ENCODE measurements at places on chromosomes 3 and 15.

DNA sequence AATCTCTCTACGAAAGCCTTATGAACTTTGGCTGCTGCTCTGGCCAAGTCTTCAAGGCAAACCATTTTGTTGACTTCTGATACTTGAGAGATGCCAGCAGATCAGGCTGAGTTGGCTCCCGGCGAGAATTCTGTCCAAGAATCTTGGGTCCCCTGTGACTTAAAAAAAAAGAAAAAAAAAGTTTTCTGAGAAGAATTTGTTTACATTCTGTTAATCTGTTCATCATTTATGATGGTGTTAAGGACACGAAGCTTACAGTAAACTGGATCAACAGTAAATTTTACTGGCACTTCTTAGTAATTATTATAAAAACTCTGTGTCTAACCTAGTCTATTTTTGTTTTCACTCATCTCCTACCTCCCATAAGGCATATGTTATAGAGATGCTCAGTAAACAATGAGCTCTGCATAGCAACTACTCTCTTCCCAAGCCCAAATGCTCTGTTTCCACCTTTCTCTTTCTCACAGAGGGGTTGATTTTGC is 320.9 kb upstream of the RASGRP1 start:
- no peak for DNase-seq

GRCh38 chr3:12875857-12876836 is 34.8 kb upstream of the RPL32 start:
- DNase-seq, result no peak

- no peak for DNase-seq
Measured at GRCh38 chr3:148204131-148204530, 493.6 kb upstream of the AGTR1 start.

DNA sequence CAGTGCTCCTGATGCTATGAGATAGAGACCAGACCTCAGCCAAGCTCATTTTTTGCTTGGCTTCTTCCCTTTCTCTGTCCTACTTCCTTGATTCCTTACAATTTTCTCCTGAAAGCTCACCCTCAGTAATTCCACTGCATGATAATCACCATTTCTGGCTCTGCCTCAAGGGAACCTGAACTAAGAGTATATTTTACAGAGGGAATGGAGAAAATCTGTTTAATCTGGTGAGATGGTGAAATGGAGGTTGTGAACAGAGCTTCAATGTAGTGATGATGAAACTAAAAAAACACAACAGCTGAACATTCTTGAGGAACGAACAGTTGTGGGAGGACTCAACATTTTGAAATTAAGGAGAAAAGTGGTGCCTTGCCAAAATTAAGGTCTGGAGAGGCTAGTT is 16.3 kb downstream of the HHLA2 start:
- DNase-seq, result peak; percentile 14

GRCh38 chr3:14646589-14647413 is 4.8 kb upstream of the CCDC174 start:
- no peak for DNase-seq

DNA sequence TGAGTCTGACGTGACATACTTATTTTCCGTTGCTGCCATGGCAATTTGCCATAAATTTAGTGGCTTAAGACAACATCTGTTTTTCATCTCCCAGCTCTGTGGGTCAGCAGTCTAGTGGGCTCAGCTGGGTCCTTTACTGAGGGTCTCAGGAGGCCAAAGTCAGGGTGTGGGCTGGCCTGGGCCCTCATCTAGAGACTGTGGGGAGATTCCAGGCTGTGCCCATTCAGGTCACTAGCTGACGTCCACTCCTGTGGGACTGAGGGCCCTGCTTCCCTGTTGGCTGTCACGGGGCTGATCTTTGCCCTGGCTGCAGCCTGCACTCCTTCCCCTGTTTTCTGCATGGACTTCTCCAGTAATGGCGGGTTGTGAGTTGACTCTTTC is 19.1 kb downstream of the FGD5 start:
- DNase-seq, result no peak

- DNase-seq, result peak; percentile 65
Measured at GRCh38 chr3:58161435-58162398, 49.1 kb downstream of the DNASE1L3 start.

DNA sequence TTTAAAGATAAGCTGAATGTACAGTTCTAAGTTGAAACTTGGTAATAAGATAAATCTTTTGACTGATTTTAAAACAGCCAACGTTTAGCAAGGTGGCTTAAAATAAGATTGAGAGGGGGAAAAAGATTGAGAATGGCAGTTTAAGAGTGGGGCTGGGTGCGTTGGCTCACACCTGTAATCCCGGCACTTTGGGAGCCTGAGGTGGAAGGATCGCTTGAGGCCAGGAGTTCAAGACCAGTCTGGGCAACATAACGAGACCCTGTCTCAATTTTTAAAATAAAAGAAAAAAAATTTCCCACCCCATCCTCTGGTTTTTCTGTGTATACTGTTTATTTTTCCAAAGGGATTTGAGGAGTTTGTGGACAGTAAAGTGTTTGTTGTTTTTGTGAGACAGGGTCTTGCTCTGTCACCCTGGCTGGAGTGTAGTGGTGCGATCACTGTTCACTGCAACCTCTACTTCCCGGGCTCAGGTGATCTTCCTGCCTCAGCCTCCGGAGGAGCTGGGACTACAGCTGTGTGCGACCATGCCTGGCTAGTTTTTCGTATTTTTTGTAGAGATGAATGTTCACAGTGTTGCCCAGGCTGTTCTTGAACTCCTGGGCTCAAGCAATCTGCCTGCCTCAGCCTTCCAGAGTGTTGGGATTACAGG is 3.0 kb downstream of the MAPK6 start:
- DNase-seq, result no peak

GRCh38 chr3:153145454-153145853 is 16.6 kb upstream of the RAP2B start:
- no peak for DNase-seq

DNA sequence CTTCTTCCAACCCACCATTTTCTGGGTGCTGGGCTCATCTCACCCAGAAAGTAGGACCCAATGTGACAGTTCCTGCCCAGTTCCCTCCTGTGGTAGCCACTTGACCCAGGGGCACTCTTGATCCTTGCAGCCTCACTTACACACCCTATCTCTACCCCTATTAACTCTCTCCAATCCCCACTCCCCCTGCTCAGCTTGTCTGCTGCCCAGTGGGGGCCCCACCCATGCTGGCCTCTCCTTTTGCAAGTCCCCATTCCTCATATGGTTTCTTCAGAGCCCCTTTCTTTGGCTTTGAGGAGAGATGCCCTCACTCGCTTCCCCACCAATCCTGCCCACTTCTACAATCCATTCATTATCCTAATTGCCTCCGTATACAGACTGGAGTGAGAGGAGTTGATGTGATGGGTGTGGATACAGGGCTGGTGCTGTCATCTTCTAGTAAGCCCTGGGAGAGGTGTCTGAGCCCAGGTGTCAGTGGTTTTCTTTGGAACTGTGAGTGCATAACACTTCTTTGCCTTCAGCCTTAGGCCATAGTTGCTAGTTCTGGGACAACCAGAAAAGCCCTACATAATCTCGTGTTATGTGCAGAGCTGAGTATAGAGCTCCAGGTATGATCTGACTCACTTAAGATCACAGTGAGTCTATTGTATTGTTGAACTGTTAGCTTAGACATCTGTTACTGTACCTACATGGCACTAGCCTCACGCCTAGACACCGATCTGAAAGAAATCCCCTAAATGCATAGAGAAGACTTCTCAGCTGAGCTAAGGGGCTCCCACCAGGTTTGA is 4.8 kb upstream of the CCR5 start:
- DNase-seq, result no peak

DNA sequence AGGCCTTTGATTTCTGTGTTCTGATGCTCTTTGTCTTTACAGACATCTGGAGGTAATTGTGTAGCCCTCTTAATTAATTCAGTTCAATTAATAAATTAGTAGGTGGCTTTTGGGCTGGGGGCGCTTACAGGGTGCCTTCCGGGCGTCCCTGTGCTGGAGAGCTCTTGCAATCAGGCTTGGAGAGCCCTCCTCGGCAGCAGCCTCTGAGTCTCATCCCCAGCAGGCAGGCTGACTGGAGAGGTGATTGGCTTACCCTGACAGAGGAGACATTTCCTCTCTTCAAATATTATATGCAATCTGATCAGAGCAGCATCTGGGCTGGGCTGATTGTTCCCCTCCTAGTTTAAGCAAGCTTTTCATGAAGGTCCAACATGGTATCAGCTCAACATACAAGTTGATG is 250.7 kb downstream of the LPP start:
- DNase-seq, result no peak

- no peak for DNase-seq
Measured at GRCh38 chr15:38720893-38721567, 156.4 kb upstream of the RASGRP1 start.

GRCh38 chr15:41233367-41233771 is 2.3 kb downstream of the CHP1 start:
- DNase-seq, result no peak

DNA sequence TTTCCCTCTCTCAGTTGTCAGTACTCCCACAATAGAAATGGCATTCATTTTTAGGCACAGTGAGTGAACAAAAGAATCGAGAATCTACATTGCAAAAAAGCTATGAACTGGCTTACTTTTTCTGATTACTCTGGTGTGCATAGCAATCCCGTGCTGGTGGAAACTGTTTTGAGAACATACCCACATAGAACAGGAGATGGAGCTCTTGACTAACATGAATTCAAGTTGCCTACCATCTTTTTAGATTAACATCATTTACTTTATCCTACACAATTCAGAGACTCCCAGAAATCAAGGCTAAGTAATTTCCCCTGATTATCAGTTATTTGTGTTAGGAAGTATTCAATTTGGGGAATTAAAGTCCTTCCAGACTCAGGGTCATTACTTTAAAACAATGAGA is 326.6 kb downstream of the ARPP21 start:
- no peak for DNase-seq

GRCh38 chr3:63921741-63922482 is 9.7 kb upstream of the SCAANT1 start:
- no peak for DNase-seq

- DNase-seq, result no peak
Measured at GRCh38 chr15:99614749-99615288, 49.0 kb downstream of the MEF2A start.

- DNase-seq, result no peak
Measured at GRCh38 chr3:121730940-121731687, 18.4 kb downstream of the GOLGB1 start.

- no peak for DNase-seq
Measured at GRCh38 chr3:135706758-135707375, 258.7 kb upstream of the PPP2R3A start.

GRCh38 chr15:61582092-61582491 is 353.0 kb upstream of the RORA start:
- no peak for DNase-seq

- DNase-seq, result no peak
Measured at GRCh38 chr3:31486865-31487533, 45.7 kb upstream of the STT3B start.

- DNase-seq, result no peak
Measured at GRCh38 chr3:52407779-52408178, 37.1 kb downstream of the SEMA3G start.

- no peak for DNase-seq
Measured at GRCh38 chr3:148884261-148884660, 19.2 kb downstream of the CPA3 start.

DNA sequence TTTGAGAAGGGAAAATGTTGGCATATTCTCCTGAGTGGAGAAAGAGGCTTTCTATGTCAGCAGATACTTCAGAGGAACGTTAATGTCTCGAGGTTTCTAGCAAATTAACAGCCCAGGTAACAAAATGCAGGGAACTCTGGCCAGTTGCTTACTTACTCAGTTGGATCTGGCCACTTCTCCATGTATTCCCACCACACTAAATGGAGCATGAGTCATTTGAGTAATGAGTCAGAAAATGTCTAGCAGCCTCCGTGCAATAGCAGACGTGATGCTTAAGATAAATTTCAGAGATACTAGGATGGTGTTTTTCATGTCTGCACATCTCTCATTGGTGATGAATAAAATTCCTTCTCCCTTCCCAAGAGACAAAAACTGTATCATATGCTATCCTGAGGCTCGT is 671.5 kb downstream of the FHIT start:
- DNase-seq, result peak; percentile 75

GRCh38 chr15:94579286-94579685 is 347.9 kb downstream of the MCTP2 start:
- DNase-seq, result no peak

GRCh38 chr15:70055601-70056051 is 42.1 kb downstream of the TLE3 start:
- DNase-seq, result no peak

- DNase-seq, result no peak
Measured at GRCh38 chr15:68442041-68442440, 10.1 kb upstream of the ITGA11 start.

DNA sequence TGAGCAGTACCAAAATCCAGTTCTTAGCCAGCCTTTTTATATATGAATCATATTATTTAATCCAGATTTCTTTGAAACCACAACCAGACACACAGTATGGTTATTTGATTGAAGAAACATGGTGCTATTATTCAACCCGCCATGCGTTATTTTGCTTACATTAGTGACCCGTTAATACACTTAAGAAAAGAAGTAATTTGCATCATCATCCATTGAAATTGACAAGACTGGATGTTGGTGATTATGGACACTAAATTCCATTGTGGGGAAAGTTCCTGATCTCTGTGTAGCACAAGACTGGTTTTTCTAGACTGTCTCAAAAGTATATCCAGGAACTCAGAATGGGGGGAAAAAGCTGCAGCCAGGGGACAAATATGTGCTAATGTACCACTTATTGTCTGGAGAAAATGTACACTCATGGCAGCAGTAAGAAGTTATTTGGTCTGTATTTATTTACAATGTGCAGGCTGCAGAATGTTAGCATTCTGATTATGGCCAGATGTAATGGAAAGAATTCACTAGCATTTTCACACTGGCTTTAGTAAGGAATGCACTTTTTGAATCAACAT is 80.3 kb downstream of the FILIP1L start:
- no peak for DNase-seq

- no peak for DNase-seq
Measured at GRCh38 chr3:169695031-169695430, 31.5 kb upstream of the MECOM start.

DNA sequence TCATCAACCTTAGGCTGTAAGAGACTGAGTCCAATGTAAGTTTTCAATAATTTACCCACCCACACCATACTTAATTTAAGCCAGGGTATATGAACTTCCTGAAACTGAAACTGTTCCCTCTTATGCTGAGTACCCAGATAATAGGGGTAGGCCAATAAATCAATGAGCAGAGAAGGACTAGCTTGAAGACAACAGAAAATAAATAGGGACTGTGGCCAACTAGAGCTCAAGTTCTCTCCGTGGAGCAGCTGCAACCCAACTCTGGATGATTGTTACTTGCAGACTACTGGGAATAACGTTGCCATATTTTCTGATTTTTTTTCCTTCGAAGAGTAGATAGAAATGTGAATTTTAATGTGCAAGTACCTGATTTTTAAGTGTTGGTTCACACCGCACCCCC is 128.0 kb downstream of the ATG7 start:
- DNase-seq, result no peak
